NCI-H1417 (cell line): ENCODE measurements at places on chromosomes 7 and 10.

DNA sequence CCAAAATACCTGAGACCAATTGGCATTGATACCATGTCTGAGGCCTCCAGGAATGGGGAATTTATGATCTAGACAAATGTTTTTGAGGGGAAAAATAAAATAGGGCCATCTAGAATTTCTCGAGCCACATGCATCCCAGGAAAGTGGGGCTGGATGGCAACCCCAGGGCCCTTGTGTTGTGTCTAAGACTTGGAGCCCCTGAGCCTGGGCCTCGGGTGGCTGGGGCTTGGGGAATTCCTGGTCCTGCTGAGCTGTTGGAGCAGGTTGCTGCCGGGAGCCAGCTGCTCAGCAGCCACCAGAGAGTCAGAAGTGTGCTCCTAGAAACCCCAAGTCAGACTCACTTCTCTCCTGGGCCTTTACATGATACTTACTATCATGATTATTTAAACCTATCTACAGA lies 172.9 kb downstream of the WDR37 start:
- no peak for DNase-seq

DNA sequence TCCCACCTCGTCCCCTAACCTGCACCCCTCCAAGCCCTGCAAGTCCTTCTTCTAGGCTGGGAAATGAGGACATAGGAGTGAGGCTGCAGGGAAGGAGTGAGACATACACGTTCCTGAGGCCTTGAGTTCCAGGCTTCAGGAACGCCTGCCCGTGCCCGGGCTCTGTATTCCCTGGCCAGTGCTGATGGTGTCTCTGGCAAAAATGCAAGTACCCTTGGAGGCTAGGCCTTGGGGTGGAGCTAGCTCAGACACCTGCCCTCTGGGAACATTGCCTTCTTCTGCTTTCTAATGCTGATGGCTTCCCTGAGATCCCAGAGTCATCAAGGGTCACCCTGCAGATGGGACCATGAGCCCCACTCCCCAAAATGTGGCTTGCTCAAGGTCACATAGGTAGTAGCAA lies 76.0 kb downstream of the GRK5 start:
- DNase-seq, result no peak

GRCh38 chr7:26375726-26376174 lies 84.1 kb downstream of the SNX10 start:
- DNase-seq, result peak; percentile 78

DNA sequence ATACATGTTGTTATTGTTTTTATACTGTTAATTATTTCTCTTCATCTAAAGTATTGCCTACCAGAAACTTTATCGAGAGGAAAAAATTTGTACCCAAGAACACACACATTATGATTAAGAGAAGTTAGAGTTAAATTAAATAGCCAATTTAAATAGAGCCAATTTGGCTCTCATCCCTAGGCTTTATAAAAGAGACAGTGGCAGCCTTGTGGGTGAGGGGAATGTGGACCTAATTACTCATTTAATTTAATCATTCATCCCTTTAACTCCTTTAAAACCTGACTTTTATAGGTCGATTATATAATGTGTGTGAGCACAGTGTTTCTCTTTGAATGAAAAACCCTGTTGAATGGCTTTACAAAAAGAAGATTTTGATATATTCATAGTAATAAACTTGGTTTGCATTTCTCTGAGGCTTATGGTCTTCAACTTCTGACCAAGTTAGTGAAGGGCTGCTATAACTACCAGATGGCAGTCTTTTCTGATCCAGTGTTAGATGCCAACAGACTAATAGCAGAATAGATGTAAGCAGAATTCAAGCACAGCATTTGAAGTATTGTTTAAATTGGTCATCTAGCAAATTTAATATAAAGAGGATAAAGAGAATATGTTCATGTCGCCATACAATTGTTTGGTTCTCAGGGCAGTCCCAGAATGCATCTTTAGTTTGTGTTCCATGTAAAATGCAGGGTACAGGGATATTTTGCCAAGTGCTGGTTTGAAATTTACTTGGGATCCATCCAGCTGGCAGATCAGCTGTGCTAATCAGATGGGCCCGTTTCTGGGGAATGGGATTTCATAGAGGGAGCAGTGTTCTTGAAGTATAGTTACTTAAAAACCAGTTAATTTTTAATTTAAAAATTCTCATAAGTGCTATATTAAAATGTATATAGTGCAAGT lies 25.3 kb downstream of the ADD3 start:
- no peak for DNase-seq

- no peak for DNase-seq
These were observed 379.4 kb upstream of the SEMA3D start for GRCh38 chr7:85566095-85566794.

DNA sequence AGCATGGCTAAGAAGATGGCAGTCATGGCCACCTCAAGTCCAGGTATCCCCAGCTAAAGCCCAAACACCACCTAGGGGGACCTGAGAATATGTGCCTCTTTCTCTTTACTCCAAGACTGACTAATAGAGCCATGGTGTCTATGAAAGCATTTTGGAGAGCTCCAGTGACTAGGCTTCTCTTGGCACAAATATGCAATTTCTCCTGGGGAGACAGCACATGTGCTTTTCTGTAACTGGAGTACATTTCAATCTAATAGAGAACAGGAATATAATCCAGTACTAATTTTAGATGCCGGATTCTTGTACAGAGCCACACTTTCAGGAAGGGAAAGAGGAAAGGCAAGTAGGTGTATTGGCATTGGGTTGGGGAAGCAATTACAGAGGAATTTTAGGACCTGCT lies 260.1 kb downstream of the BMPER start:
- DNase-seq, result no peak

DNA sequence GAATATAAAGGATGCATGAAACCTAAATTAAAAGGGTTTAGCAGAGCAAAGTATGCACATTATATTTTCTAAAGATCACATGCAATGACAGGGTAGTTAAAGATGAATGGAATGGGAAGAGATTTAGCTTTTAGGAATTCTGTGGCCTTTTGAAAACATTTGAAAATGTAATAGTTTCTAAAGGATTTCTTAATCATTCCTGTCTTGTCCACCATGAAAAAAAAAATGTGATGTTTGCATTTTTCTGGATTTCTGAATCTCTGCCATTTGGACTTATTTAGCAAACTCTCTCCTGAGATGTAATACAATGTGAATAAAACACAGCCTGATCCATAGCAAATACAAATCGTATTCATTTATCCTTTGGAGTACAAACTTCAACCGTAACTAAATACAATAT lies 126.6 kb upstream of the RAB11FIP2 start:
- no peak for DNase-seq

GRCh38 chr10:59617996-59618395 lies 91.7 kb downstream of the SLC16A9 start:
- no peak for DNase-seq

DNA sequence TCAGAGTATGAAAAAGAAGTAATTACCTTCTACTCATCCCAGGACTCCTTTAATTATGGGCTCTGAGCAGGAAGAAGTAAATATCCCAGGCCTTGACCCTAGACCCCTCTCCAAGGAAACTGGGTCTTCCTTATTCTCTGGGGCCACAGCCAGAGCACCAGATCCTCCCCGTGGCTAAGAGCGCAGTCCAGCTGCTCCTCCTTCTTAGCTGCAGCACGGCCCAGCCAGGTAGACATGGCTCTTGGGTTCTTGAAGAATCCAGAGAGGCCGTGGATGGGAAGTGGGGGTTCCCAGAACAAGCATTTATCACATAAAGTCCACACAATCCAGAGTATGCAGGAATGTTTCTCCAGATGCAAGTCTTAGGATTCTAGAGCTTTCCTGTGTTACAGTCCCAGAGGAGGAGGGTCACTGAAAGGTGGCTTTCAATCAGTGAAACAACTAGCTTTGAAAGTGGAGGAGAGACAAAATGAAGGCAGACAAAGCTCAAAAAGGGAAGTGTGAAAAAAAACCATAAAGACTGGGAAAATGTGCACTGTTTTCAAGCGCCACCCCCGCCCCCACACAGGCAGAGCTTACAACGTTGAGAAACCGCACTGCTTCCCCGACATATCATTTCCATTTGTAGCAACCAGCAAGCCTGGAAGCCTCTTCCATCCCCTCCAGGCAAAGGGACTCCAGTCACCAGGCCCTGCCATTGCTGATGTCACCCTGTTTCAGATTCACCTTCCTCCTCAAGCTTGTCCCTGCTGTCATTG lies 396.5 kb upstream of the MKI67 start:
- DNase-seq, result no peak

DNA sequence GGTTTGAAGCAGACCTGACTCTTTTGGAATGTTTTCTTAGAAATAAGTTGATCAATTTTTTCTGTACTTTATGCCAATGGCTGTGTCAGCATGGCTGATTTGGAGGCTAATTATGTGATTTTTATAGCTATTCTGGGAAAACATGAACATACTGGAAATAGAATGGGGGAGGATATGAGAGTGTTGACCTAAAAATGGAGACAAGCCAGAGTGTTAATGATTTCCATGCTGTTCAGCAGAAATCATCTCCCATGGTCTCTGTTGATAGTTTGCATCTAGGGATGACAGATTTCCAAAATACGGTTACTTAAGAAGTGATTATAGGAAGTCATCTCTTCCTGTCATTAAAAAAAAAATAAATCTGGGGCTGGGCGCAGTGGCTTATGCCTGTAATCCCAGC lies 32.7 kb upstream of the DMTF1 start:
- no peak for DNase-seq

GRCh38 chr7:146725520-146725919 lies 608.9 kb downstream of the CNTNAP2 start:
- no peak for DNase-seq

GRCh38 chr7:148527717-148528168 lies 62.8 kb upstream of the C7orf33 start:
- DNase-seq, result peak; percentile 64

- DNase-seq, result no peak
These were observed 12.9 kb downstream of the PON2 start for GRCh38 chr7:95421847-95422444.

DNA sequence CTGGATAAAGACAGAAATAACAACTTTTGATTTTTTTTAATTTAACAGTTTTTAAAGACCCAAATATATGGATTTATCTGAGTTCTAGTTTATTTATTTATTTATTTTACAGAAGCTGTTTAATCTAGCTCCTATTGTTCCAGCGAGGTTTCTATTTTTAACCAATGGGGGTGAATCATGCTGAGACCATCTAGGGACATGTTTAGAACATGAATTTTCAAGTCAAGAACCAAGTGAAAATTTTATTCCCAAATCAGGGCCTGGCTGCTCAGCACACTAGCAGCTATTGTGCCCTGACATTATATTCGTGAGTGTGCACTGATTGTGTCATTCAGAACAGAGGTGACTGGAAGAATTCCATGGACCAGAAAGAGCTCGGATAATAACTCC lies 24.6 kb upstream of the MPP7 start:
- DNase-seq, result no peak

- DNase-seq, result no peak
These were observed 8.2 kb downstream of the CLDN12 start for GRCh38 chr7:90411510-90411909.

- DNase-seq, result peak; percentile 5
These were observed 997 bp downstream of the WDR37 start for GRCh38 chr10:1057106-1057657.

GRCh38 chr10:117500456-117500855 lies 42.1 kb upstream of the EMX2 start:
- DNase-seq, result no peak

- DNase-seq, result no peak
These were observed 16.0 kb downstream of the UBE2D1 start for GRCh38 chr10:58350619-58351323.

DNA sequence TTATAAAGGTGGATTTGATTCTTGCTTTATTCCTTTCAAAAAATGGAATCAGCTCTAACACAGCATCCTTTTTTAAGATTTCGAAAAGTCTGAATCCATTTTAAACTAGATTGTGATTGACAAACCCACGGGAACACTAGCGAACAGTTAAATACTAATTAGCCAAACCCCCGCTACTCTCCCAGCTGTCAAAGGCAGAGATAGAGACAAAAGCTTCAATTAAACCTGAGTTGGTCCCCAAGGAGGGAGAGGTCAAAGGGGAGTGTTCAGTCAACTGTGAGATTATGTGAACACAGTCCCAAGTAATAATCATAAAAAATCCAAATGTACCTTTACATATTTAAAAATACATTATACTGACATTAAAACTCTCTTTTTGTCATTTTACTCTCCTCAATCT lies 65.7 kb upstream of the TBX20 start:
- DNase-seq, result no peak

DNA sequence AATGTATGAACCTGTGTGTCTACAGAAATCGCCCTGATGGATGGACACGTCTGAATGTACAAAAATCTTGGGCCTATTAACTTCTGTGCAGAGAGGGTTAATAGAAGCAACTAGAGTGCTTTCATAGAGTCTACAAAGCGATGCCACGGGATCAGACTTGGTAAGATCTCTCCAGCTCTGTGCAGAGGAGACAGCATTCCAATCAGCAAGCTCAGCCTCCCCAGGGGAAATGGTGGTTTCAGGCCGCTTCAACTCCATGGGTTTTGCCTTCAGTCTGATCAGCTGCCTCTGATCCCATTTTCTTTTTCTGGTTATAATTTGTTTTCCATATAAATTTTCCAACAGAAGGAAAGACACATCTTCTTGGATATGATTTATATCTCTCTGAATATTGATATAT lies 35.1 kb upstream of the COBL start:
- no peak for DNase-seq

- DNase-seq, result no peak
These were observed 28.7 kb upstream of the CD36 start for GRCh38 chr7:80609751-80610150.

GRCh38 chr7:70693686-70694433 lies 438.1 kb upstream of the GALNT17 start:
- peak; percentile 88 for DNase-seq

DNA sequence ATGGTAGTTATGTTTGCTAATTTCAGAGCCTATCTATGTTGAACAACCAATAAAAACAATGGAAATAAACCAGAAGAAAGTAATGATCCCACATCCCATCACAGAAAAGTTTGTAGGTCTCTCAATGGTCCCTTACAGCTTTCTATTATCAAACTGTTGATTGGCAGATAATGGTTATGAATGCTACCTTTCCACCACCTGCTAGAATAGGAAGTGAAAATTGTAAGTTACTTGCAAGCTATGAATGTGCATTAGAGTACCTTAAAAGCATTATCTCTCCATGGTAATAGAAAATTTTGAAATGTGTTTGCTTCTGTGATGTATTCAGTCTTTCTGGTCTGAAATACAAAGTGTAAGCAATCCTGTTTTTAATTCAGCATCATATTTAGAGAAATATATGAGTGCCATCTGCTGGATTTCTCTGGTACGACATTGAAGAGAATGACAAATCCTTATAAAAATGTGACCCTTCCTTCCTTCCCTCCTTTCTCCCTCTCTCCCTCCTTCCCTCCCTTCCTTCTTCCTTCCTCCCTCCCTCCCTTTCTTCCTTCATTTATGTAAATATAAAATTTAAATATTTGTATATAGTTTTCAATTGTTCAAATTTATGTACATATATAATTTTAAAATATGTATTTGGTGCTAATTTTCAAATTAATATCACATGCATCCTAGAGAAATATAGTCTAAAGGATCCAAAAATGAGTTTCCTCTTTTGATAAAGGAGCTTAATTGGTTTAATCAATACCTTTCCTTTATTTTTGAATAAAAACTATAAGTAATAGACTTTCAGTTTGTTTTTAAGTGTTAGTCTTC lies 41.4 kb upstream of the PNLIPRP3 start:
- DNase-seq, result peak; percentile 30
